HT-29 (cell line): ENCODE measurements at places on chromosomes 7 and 10.
A peak's percentile ranks its signal among the peaks of the same experiment; 100 is the strongest.

DNA sequence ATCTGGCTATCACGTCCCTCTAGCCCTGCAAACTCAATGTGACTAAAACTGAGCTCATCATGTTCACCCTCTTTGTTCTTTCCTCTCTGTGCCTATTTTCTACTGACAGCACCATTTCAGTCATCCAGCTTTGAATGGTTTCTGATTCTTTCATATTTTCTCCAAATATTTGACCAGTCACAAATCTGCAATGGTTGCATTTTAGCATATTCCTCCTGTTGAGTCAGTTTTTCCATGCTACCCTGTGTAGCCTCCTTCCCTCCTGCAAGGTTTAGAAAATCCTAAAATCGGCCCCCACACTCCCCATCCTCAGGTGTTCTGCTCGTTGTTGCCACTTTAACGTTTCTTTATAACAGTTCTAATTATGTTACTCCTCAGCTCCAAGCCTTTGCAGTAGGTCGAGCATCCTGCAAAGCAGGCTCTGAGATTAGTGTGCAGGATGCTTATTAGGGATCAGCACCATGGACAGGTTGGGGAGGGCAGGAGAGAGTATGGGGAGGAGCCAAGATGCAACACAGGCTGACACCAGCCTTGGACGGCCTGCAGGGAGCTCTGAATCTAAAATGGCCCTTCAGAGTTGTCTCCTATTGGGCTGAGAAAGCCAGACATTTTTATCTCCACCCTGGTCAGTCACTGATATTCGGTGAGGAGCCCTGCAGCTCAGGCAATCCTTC is 531.0 kb upstream of the COBL start:
- DNase-seq, result peak; percentile 9

- no peak for DNase-seq
Measured at GRCh38 chr10:79344502-79345195, 2.6 kb upstream of the PPIF start.

DNA sequence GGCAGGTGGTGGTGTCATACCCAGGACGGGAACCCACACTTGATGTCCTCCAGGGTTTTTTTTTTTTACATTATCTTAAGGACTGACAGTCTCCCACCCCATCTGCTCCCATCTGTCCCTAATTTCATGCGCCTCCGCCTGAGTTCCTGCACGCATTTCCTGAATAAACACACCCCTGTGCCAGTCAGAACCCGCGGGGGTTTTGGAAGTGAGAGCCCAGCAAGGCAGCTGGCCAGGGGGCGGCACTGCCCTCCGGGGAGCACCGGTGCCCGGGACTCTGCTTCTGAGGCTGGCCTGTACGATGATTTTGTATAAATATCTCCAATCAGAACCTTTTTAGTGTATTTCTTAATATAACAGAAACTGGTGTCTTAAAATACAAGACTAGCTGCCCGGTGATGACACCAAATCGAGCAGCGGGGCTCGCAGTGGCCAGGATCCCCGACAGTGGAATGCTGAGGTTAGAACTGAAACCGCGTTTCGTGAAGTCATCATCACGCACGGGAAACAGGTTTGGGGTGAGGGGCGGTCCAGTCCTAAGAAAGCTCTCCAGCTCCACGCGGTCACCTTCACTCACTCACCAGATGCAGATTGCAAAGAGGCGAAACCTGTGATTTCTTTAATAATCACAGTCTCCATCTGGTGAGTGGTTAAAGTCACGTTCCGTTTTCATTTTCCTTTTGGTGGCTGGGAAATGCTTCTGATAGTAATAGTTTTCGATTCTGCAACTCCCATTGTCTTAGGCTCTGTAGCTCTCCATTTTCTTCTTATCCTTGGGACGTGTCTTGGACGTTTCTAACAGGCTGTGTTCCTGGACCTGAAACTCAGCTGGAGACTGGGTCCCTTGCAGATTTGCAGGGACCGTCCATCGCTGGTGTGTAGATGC is 19.7 kb downstream of the BNIP3 start:
- no peak for DNase-seq

GRCh38 chr7:118011652-118012051 is 138.4 kb upstream of the CTTNBP2 start:
- no peak for DNase-seq

GRCh38 chr7:158500651-158501052 is 87.0 kb downstream of the PTPRN2 start:
- DNase-seq, result no peak

GRCh38 chr7:105796365-105796764 is 80.0 kb downstream of the ATXN7L1 start:
- DNase-seq, result no peak

- DNase-seq, result no peak
Measured at GRCh38 chr7:70580161-70580560, 551.8 kb upstream of the GALNT17 start.

GRCh38 chr10:19169684-19170083 is 121.1 kb downstream of the MALRD1 start:
- no peak for DNase-seq

DNA sequence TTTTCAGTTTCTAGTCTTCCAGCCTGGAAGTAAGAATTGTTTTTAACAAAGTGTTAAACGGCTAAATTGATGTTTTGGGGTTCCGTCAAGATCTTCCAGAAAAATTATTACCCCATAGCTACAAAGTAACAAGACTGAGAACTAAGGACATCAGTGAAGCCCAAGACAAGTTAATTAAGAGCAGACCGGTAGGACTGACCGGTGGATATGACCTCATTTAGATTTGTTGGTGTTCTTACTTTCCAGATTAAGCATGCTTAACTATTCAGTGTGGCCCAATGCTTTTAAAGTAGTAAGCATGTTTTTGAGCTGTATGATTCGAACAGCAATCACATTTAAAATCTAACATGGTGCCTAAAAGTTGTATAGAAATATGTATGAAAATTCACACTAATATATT is 73.1 kb upstream of the RPA3 start:
- DNase-seq, result no peak

DNA sequence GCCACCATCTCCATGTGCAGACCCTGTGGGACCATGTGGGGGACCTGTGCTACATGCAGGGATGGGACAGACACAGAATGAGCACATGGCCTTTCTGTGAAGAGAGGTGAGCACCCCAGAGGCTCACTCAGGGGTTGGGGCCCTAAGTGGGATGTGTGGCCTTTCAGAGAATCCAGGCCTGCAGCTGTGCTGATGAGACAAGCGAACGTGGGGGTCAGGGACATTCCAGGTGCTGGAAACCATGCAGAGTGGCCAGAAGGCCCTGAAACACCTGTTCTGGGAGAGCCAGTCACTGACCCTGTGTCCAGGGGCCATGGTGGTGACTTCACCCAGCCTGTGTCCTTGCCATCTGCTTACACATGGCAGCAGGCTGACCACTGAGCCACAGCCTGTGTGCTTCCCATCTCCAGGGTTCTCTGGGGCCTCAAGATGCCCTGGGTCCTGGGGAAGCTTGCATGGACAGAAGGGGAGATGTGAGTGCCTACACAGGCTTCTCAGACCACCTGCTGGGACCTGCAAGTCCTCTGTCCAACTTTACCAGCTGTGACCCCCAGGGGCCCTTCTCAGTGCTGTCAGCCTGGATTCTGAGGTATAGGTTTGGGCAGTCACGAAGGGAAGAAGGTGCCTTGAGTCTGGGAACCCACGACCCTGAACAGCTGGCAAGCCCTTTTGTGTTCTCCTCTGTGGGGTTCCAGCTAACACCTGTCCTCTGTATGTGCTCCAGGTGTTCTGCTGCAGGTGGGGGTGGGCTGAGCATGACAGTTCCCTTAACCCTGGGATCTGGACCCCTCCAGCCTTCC is 17.6 kb downstream of the RAMP3 start:
- DNase-seq, result no peak

DNA sequence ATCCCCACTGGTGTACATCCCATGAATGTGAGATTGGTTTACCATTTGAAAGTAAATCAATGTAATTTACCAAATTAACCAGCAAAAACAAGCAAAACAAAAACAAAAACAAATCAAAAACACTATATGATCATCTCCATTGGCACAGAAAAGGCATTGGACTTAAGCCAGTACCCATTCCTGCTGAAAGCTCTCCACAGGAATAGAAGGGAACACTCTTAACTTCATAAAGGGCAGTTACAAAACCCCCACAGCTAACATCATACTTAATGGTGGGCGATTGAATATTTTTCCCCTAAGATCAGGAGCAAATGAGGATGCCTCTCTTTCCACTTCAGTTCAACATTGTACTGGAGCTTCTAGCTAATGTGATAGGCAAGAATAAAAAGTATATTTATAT is 34.1 kb downstream of the PRKG1 start:
- no peak for DNase-seq

DNA sequence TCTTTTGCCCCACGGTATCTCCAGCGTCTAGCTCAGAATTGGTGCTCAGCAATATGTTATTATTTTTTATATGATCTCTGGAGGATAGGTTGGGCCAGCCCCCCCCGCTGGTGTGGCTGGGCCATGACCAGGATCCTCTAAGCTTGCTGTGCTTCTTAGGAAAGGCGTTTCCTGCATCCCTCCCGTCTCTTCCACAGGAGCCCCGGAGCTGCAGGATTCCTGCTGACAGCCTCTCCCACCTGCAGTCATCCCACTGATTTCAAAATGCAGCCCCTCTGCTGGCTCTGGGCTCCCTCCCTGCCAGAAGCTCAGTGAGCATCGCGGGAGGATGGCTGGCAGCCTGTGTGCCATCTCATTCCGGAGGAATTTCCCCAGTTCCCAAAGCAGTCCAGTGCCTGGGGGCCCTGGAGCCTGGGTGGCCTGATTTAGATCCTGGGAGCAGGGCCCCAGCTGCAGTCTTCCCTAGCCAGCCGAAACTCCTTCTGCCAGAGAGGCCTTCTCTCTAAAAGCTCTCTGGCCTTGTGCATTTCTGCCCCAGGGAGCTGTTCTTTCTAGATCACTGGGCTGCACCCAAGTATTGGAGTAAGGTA is 21.8 kb upstream of the GOLGA7B start:
- no peak for DNase-seq

DNA sequence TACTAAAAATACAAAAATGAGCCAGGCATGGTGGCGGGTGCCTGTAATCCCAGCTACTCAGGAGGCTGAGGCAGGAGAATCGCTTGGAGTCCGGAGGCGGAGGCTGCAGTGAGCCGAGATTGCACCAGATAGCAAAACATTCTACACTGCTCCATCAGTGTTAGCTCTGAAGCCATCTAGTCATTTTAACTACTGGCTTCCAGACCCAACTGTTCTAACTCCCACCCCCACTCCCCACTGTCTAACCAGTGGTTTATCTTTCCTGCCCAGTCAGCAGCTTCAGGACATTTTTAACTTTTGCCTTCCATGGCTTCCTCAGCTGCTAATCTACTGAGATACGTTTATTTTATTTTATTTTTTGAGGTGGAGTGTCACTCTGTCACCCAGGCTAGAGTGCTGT is 6.2 kb upstream of the FRAT1 start:
- DNase-seq, result no peak
